Kidney capillary endothelial cell (primary cell): ENCODE measurements at places on chromosomes 1 and 21.
A peak's percentile ranks its signal among the peaks of the same experiment; 100 is the strongest.

DNA sequence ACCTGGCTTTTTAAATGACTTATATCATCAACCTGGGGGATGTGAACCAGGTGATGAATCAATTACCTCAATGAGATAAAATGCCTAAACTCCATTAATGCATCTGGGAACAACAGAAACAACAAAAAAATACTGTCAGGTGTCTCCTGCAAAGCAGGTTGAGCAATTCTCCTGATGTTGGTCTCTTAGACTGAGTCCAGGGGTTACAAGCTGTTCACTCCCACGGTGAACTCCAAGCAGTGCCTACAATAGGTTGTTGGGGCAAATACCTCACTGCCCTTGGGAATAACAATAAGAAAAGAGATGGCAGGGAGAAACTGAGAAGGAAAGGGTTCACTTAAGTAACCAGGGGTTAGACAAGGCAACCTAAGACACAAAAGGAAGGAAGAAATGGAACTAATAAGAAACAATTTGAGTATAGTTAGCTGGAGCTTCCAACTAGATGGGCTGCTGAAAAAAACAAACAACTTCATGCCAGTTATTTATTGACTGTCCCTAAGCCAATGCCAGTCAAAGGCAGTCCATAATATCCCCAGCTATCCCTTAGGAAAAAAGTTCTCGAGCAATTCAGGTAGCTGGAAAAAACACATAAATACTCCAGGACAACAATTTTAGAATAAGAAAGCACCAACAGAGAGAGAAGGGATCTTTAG is 97.6 kb upstream of the MAGI3 start:
- no peak for DNase-seq

GRCh38 chr1:4048076-4048475 is 148.0 kb upstream of the C1orf174 start:
- no peak for DNase-seq

DNA sequence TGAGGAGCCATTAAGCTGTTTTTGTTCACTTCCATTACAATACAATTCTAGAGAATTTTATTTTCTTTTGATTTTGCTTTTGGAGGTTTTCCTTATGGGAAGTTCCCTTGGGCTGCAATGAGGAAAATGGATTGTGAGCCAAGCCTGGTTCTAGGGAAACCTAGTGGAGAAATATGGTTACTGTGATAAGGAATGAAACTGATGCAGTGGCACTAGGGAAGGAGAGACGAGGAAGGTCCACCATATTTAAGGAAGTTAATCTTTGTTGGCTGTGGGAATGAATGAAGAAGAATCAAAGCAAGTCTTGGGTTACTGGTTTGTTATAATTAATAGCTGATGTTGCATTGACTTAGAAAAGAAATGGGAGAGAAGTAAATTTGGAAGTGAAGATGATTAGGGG is 28.4 kb downstream of the CHML start:
- no peak for DNase-seq

GRCh38 chr21:33663241-33663640 is 20.9 kb downstream of the ITSN1 start:
- no peak for DNase-seq

DNA sequence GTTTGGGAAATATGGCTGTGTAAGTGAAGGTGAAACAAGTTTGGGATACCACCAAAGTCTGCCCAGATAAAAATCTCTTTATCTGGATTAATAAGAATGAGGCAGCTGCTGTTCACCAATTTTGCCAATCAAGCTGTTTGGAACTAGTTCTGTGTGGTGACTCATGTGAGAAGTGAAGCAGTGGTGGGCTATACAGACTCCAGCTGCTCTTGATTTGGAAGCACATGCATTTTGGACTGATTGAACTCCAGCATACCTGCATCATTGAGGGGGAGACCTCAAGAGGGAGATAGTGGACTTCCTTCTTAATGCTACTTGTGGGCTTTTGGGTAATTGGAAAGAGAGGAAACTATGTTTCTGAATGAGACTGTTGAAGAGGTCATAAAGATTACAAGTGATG is 99.2 kb upstream of the B3GALT2 start:
- DNase-seq = no peak

- DNase-seq = no peak
Measured at GRCh38 chr21:32884062-32884461, 112.5 kb upstream of the PAXBP1 start.

DNA sequence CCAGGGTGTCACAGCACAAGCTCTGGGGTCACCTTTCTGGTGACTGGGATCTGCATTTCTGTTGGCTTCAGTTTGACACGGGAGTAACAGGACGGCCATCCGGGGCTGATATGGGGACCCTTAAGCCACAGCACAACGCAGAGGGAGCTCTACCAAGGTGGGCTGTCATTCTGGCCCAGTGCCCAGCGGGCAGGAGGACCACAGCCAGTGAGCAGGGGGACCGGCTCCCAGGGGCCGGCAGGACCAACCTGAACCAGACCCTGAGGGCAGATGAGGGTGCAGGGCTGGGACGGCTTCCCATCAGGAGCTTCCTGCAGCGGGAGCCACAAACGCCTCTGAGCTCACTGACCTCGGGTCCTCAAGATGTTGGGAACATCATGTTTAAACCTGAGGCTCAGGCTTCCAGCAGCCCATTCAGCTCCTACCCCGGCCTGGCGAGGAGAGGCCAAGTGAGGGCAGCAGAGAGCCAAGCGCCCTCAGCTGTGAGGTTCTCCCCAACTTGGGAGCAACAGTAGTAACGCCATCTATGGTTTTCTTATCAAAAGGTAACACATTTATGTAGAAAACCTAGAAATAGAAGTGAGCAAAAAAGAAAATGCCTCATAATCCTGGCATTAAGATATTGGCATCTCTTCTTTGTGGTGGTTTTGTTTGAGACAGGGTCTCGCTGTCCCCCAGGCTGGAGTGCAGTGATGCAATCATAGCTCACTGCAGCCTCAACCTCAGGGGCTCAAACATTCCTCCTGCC is 26.8 kb downstream of the TMEM201 start:
- peak; percentile 23 for DNase-seq

- peak; percentile 75 for DNase-seq
Measured at GRCh38 chr1:78676347-78676982, 26.8 kb downstream of the IFI44 start.

GRCh38 chr1:161726473-161727255 is 5.3 kb downstream of the FCRLB start:
- peak; percentile 70 for DNase-seq

DNA sequence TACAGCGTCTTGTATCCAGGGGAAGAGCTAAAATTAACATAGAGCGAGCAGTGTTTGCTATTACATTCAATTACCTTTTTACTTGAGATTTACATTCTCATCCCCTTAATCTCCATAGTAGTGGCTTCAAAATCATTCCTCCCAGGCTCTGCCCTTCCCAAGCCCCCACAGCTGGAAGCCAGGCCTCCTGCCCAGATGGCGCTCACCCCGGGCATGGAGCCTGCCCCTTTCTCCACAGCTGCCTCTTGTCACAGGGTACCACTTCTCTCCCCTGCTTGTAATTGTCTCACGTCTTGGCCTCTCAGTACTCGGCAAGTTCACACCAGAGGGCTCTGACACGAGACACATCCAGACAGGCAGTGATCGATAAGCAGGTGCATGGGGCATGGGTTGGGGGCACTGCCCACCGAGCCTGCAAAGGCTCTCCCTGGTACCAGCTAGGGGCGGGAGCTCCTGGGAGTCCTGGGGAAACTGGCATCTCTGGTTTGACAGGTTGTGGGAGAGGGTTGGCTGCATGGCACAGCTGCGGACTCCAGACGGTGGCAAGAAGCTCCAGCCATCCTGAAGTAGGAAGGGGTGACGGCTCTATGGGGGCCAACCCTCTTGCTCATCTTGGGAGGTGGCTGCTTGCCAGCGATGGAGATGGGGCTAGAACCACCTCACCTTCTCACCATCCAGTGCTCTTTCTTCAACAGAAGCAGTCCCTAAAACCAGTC is 20.1 kb downstream of the CASZ1 start:
- DNase-seq = no peak

- DNase-seq = peak; percentile 79
Measured at GRCh38 chr21:42221581-42222345, 2.8 kb downstream of the ABCG1 start.

GRCh38 chr1:33244143-33244808 is 12.0 kb upstream of the ZNF362 start:
- no peak for DNase-seq

DNA sequence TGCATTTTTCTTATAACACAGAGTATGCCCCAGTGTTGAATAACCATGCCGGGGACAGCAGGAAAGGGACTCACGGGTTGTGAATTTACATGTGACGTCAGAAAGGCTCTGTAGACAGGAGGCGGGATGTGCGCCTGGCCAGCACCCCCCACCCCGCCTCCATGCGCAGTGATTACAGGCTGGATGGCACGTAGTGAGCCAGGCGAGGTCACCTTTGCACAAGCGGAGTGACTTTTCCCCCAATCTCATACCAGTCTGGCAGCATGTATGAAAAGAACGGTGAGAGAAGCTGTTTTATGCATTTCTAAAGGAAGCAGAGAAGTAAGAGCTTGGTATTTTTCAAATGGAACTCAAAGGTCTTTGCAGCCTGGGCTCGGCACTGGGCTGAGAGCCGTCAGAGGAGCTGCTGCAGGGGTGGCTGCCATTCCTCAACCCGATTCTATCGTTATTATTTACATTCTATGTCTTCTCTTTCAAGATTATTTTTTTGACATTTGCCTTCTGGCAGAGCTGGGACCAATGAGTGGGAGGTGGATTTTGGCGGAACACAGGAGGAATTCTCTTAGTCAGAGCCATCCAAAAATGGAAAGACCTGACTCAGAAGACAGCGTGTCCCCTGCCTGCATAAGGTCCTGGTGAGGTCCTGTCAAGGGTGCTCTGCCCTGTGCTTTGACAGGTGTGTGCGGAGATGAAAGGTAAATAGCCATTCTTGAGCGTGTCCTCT is 115.6 kb upstream of the SLC45A1 start:
- peak; percentile 34 for DNase-seq

DNA sequence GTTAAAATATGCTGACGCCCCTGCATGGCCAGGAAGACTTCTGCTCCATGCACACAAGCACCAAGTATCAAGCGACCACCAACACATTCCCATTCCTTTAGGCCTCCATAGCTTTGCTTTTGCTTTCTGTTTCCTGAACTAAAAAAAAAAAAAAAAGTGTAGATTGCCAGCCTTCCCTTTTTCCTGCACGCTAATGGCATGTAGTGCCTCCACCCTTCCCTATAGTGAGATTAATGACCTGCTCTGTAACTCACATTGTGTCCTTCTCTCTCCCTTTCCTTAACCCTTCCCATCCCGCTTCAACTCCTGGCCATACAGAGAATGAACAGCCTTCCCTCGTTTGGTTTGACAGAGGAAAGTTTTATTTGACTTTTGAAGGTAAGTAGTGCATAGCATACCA is 57.1 kb upstream of the DYNLT5 start:
- no peak for DNase-seq

- DNase-seq = no peak
Measured at GRCh38 chr1:157782931-157783330, 6.0 kb upstream of the FCRL2 start.

GRCh38 chr1:36486439-36487335 is 4.0 kb upstream of the CSF3R start:
- DNase-seq = no peak

DNA sequence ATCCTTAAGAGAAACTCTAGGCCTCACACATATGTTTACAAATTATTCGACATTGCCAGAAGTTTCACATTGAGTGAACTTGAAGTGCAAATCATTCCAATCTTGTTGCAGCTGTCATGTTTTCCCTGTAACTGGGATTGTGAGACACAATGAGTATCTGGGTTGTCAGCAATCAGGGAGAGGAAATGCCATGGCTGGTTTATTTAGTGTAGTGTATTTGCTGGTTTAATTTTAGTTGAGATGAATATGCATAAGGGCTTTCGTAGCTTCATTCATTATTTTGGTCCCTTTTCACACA is 54.2 kb upstream of the USP1 start:
- no peak for DNase-seq

- DNase-seq = peak; percentile 77
Measured at GRCh38 chr1:206467915-206468314, 2.4 kb upstream of the IKBKE start.

GRCh38 chr21:26227130-26227529 is 56.6 kb upstream of the APP start:
- DNase-seq = no peak

- DNase-seq = peak; percentile 96
Measured at GRCh38 chr1:201713086-201713810, 115.7 kb upstream of the IPO9 start.

DNA sequence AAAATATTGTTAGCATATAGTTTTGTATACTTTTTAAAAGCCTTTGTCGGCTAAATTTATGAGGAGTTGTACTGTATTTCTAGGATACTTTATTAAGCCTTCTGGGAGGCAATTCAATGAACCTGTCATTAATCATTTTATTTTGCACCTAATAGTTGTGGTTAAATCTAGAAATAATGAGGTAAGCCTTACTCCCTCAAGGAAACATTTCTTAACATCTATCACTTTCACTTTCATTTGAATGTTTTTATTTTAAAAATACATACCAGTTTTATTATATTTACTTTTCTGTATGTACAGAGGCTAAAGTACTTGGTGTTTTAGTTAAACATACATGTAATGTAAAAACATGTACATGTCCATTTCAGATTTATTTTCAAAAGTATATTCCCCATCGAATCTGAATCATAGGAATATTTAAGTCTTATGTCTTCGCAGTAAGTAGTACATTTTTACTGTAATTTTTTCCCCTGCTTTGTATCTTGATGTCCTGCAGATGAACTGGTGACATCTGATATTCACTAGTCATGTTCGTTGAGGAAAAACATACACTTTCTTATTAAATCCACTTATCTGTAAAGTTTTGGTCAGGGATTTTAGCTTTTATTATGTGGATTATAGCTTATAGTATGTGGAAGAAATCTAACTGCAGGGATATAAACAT is 82.8 kb downstream of the DISP1 start:
- DNase-seq = no peak

GRCh38 chr1:175204330-175204729 is 11.8 kb upstream of the KIAA0040 start:
- DNase-seq = no peak

GRCh38 chr1:84772428-84772943 is 82.2 kb upstream of the SSX2IP start:
- DNase-seq = peak; percentile 60

- DNase-seq = no peak
Measured at GRCh38 chr1:27087371-27088220, 67.3 kb downstream of the SLC9A1 start.

GRCh38 chr1:183019860-183020259 is 3.4 kb upstream of the LAMC1 start:
- no peak for DNase-seq

DNA sequence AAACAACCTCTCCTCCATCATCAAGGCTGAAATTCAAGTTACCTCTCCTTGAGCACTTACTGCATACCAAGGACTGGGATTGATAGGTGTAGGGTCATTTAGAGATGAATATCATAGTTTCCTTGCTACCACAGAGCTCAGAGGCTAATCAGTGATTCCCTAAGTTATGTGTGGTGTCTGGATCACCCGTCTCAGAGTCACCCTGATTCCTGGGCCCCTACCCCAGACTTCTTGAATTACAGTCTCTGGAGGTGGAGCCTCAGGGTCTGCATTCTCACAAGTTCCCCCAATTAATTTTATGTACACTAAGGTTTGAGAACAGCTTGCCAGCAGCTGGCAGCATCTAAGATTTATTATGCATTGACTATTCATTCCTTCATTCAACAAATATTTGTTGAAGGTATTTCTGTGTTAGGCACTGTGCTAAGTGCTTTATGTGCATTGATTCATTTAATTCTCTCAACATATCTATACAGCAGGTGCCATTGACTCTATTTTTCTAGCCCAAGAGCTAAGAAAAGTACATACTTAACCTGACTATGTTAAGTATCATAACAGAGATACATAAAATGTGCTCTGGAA is 182.9 kb upstream of the FGGY start:
- DNase-seq = no peak

GRCh38 chr1:201348211-201348566 is 29.3 kb downstream of the TNNT2 start:
- no peak for DNase-seq

- no peak for DNase-seq
Measured at GRCh38 chr1:178352790-178353416, 143.9 kb downstream of the CLEC20A start.
